ENCODE measurements at places on chromosomes 12 and 14. TPM values are rescaled to one million over a fixed set of nuclear protein-coding genes. Genes with fewer than 3 reads are reported as not detected.

Gene TRPV4
- total RNA-seq, result 0.20 TPM

- no peak for DNase-seq
These were observed 37.3 kb upstream of the DCN start for GRCh38 chr12:91219919-91220318.

- DNase-seq, result no peak
These were observed 3.5 kb downstream of the OAS3 start for GRCh38 chr12:112941528-112942335.

DNA sequence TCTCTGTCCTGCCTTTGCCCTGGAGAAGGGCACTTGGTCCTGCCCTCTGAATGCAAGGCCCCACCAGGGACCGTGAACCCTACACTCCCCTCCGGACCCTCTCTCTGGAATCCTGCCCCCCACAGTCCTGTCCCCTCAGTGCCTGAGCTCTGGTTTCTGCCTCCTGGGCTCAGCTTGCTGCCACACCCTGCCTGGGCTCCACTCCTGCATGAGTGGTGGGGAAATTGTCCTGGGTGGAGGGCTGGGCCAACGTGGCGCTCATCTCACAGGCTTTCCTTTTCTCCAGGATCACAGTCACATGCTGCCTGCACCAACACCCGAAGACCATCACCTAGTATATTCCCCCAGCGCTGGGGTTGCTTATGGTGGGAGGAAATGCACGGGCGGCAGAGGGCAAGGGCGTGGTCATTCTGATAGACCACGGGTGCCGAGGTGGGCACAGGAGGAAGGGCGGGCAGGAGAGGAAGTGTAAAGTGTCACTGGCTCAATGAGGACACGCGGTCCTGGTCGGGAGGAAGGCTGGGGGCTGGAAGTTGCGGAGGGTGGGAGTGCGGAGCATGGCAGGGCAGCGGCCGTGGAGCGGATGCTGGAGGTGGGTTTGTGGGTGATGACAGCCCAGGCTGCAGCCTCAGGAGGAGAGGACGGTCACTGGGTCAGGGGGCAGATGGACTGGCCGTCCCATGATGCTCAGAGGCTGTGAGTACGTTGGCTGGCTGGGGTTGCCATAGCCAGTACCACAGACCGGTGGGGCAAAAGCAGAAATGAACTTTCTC, 99.5 kb downstream of the KIF26A start:
- no peak for DNase-seq

Gene PTMS
- total RNA-seq, result 328 TPM

- DNase-seq, result no peak
These were observed 85.9 kb downstream of the PTGER2 start for GRCh38 chr14:52399921-52400595.

- no peak for DNase-seq
These were observed 3.5 kb downstream of the TGFB3 start for GRCh38 chr14:75978249-75978731.

DNA sequence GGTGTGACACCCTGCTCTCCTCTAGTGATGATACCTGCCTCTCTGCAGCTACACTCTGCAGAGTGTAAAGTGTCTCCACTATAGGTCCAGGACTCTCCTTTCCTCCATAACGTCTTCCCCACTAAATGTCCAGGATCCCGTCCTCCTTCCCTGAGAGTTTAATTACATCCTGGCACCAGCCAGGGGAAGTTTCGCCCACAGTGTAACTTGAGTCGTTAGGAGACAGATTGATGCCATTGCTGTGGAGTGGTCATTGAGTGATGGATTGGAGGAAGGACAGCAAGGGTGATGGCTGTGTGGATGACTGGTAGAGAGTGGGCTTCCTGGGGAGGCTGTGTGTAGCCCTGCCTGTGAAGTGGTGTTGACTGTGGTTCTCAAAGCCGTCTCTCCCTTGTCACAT, 84.0 kb upstream of the TMEM132D start:
- DNase-seq, result no peak

- DNase-seq, result peak; percentile 41
These were observed 4.1 kb downstream of the TPH2 start for GRCh38 chr12:71942703-71943102.

Gene TMEM30B
- not detected for total RNA-seq

GRCh38 chr14:90521084-90521929, 124.5 kb downstream of the CALM1 start:
- DNase-seq, result no peak

Gene EPYC
- total RNA-seq, result not detected

- DNase-seq, result no peak
These were observed 538.2 kb upstream of the TMEM132C start for GRCh38 chr12:127728729-127729128.

DNA sequence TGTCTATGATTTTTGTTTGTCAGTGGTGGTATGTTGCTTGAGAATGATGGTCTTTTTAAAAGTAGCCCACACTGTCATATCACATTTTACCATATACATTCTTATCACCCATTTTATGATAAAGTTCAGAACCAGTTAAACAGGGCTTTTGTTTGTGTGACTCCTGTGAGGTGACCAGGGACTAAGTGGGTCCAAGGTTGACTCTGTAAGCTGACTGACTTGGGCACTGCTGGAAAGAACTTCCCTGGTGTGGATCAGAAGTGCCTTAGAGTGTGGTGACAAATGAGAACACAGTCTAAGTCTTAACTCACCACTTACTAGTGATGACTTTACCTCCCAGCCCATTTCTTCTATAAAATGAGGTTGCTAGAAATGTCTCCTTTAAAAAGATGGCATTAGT, 52.6 kb downstream of the VRK1 start:
- DNase-seq, result no peak

Gene FZD10
- total RNA-seq, result not detected

Gene HOXC10
- 19.8 TPM for total RNA-seq

DNA sequence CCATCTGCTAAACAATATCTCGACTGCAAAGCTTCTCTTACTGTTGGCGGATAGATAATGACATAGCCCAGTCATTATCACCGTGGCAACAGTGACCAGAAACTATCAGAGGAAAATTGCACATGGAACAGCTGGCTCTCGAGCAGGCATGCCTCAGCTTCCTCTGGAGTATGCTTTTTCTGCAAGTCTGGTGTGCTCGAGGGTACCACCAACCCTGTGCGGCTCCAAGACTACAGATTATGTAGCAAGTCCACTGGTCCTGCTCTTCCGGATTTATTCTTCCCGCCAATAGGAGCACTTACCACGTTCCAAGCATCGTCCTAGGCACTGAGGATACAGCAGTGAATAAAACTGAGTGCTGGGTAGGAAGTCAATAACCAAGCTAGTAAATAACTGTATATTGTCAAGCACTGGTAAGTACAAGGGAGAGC, 1.4 kb upstream of the GLRX5 start:
- DNase-seq, result no peak

Gene NUP37
- total RNA-seq, result 187 TPM

Gene AMHR2
- not detected for total RNA-seq

GRCh38 chr12:31728289-31728916, 418 bp downstream of the AMN1 start:
- no peak for DNase-seq

Gene AQP2
- not detected for total RNA-seq

- DNase-seq, result no peak
These were observed 4.5 kb upstream of the HDAC7 start for GRCh38 chr12:47824198-47824597.

DNA sequence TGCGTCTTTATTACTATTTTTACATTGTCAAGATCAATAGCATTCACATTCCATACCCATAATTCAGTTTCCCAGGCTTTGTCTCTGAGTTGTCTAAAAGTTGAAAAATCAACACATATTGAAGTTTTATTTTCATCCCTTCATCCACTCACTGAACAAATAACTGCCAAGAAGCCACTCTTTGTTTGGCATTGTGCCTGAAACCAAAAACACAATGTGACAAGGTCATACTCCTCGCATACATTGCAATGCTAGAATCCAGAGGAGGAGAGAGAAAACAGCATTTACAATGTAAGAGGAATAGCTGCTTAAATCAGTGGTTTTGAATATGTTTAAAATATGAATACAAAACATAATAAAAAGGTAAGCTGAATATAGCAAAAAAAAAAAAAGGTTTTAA, 71.8 kb downstream of the CCDC60 start:
- no peak for DNase-seq

- no peak for DNase-seq
These were observed 84.9 kb upstream of the FOXG1 start for GRCh38 chr14:28681681-28682080.

Gene MANSC4
- not detected for total RNA-seq

DNA sequence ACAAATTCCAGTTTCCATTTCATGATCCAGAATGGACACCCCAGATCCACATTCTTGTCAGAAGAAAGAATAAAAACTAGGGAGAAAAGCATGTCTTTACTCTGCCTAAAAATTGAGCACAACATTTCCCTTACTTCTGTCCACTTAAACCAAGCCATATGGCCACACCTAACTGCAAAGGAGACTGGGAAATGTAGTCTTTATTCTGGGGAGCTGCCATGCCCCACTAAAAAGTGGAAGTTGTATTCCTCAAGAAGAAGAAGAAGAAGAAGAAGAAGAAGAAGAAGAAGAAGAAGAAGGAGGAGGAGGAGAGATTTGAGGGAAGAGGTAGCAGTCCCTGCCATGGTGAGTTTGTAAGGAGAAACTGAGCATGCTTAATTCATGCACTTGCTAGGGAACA, 84.5 kb downstream of the GPR65 start:
- no peak for DNase-seq
